ENCODE measurements at places on chromosomes 16 and 17.
A peak's percentile ranks its signal among the peaks of the same experiment; 100 is the strongest.

GRCh38 chr16:29204806-29205135, 201.7 kb downstream of the NPIPB11 start:
- no peak for DNase-seq

DNA sequence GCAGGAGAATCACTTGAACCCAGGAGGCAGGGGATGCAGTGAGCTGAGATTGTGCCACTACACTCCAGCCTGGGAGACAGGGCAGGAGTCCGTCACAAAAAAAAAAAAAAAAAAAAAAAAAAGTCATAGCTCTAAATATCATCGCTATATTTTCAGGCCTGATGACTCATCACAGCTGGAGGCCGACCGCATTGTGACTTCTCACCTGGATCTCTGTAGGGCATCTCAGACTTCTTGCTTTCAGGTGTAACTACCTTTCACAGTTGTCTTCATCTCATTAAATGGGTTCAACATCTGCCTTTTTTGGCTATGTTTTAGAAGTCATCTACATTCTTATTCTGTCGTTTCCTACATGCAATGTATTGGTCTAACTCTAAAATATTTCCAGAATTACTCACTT, 353.1 kb upstream of the MON1B start:
- no peak for DNase-seq

GRCh38 chr17:3911271-3912053, 4.8 kb downstream of the P2RX1 start:
- peak; percentile 17 for DNase-seq

DNA sequence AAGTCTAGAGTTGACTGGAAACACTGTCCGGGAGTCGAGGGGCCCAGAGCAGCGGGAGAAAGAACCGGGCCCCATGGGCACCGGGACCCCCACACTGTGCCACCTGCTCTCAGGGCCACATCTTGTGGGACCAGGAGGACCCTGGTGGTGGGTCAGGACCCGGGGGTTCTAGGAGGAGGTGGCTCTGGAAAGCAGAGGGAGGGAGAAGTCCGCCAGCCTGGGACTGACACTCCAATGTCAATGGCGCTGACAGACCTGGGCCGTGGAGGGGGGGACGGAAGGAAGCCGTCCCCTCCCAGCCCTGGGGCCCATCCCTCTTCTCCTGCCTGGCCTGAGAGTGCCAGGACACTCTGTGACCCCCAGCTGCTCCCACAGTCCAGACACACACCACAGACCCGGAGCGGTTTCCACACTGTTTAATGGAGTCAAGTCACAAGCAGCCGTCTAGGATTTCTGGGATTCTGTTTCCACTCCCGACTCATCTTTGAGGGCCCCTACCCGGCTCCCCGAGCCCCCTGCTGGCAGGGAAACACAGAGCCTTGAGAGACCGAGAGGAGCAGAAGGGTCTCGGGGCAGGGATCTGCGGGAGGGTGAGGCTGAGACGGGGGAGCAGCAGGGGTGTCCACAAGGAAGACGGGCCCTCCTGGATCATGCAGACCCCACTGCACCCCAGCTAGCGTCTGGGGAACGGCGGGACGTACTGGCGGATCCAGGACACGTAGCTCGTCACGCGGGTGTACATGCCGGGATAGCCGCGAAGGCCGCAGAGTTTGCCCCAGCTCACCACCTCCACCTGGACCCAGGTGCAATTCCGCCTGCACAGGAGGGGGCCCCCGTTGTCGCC, 23.5 kb upstream of the UBE2I start:
- DNase-seq, result no peak
